B cell (primary cell): ENCODE measurements at places on chromosomes 7 and 10.

DNA sequence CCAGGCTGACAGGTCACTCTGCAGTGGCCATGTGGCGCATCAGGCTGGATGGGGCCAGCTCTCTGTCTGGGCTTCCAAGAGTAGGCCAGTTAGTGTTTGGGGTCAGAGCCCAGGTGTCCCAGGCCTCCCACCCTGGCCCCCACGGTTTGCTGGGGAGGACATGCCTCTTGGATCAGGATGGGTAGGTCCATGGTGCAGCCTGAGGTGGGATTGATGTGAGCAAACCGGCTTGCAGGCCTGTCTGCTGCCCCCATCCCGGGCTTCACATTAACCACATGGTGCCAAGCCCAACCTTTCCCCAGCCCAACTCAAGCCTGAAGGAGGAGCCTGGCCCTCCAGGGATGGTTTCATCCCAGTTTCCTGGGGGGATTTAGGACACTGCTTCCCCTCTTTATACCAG is 39.2 kb downstream of the LDB3 start:
- DNase-seq: no peak

DNA sequence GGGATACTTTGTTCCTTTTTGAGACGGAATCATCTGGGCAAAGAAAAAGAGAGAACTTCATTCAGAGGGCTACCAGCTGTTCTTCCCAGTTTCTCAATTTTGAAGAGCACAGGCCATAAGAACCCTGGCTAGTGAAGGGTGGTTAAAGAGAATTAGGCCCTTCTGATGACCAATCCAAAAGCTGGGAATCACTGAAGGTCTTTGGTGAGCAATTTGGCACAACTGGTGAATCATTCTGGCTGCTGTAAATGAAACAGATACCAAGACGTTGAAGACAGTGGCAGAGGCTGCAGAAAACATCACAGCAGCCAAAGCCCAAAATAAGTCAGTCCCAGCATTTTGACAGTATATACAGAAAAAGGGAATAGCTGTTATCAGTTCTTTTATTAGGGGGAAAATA is 5.1 kb downstream of the RAPGEF5 start:
- DNase-seq: no peak

- no peak for DNase-seq
These were observed 249.5 kb downstream of the RPS24 start for GRCh38 chr10:78283069-78283682.

DNA sequence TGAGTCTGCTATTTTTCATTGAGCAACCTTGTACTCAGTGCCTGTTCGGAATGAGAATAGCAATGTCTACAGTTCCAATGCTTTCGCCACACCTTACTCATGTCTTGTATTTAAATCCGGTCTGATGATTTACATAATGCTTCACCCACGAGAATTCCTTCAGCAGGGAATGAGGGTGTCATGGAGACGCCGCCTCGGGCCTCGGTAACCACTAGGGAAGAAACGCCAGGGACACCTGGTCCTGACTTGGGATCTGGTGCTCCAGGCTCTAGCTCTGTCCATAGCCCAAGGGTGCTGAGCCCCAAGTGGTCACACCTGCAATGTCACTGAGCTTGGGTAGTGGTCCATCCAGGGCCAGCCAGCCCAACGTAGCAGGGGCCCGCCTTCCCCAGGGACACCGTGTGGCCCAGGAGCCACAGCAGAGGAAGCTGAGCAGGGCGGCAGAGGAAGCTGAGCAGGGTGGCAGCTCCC is 37.4 kb downstream of the PRKAG2 start:
- DNase-seq: peak; percentile 48

- DNase-seq: peak; percentile 65
These were observed 21.0 kb upstream of the ABI1 start for GRCh38 chr10:26881600-26882331.

DNA sequence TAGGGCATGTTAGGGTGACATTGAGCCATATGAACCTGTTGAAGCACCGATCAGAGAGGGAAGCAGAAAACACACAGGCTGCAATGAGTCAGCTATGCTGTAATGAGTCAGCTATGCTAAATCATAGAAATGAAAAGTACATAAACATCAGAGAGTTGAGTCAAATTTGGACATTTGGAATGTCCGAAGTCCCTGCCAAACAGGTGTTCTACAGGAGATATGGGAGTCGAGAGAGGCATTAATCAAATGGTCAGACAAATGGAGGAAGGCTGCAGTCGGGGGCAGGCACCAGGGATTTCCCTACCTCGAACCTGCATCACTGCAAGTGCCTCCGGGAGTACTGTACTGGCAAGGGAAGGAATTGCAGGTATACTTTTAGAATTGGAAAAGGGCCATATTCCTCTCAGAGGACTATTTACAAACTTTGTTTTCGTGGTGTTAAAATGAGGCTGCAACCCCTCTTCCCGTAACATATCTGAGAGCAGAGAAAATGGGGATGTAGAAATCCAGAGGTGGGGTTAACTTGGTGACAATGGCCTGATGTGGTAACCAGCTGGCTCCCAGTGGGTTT is 8.8 kb upstream of the ZC3HAV1 start:
- no peak for DNase-seq
